DMS53 (cell line): ENCODE measurements at places on chromosomes 5 and 9.

GRCh38 chr5:76007904-76008303, 75.3 kb upstream of the SV2C start:
- peak; percentile 9 for DNase-seq

DNA sequence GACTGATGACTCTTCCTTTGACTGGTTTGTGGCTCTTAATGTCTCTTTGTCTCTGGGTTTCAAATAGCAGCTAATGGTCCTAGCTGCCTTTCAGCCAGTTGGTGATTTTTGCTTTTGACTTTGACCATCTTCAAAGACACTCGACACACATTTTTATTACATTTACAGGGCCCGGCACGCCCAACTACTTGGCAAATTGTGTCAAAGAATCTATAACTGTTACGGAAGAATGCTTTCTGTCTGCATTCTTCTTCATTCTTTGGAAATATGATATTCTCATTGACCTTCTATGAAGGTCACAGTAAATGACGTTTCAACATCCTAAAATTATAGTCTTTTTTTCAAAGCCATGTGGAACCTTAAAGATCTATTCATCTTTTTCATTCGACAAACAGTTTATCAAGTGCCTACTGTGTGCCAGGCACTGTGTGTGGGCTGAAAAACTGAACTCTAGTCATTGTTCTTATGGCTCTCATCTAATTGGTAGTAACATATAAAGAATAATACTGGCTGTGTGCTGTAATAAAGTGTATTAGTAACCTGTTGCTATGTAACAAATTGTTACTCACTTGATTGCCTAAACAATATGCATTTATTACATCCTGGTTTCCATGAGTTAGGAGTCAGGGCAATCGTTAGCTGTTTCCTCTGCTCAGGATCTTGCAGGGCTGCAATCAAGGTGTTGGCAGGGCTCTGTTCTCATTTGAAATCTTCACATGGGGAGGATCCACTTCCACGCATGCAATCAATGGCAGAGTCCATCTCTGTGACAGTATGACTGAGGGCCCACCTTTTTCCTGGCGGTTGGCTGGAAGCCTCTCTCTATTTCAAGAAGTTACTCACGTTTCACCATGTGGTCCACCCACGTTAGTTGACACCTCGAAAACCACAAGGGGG, 7.0 kb upstream of the WHRN start:
- DNase-seq: peak; percentile 7

DNA sequence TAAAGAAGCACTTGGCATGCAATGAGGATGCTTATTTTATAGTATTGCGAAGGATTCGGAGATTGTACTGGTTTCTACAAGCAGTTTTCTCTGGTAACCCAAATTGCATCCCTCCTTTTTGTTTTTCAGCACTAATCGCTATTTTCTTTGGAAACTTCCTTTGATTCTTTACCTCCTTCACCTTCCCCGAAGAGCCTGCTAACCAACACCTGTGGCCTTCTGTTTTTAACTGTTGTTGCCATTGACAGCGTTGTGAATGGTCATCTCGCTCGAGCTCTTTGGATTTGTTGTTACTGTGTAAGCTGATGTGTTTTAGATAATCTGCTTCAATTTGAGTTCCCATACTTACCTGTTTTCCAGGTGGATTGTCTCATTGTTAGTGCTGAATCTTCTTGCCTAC, 1.1 kb downstream of the CNOT6 start:
- DNase-seq: no peak

DNA sequence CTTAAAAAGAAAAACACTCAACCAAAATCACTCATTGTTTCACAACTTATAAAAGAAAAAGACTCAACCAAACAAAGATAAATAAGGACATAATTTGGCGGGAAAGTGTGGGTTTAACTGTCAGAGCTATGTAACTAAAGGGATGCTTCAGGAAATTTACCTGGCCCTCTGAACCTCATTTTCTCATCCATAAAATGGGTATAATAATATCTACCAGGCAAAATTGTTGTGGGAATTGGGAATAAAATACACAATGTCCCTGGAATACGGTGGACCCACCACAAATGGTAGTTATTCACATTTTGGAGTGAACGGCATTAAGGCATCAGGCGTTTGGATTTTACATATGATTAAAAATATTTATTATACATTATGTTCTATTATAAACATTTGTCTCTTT, 228.5 kb upstream of the ANKRD55 start:
- no peak for DNase-seq

- no peak for DNase-seq
These were observed 160.3 kb downstream of the HSD17B3 start for GRCh38 chr9:96141666-96142065.

- peak; percentile 98 for DNase-seq
These were observed at the start of the genes KYAT1 and LRRC8A for GRCh38 chr9:128881884-128882676. TSS of gene KYAT1 (minus strand) at chr9:128881950. CDS start at chr9:128845405, 36,545 bp downstream. TSS of gene LRRC8A (plus strand) at chr9:128882133. CDS start at chr9:128907165, 25,032 bp downstream.

- DNase-seq: no peak
These were observed 244.9 kb upstream of the IRX1 start for GRCh38 chr5:3350781-3351180.

DNA sequence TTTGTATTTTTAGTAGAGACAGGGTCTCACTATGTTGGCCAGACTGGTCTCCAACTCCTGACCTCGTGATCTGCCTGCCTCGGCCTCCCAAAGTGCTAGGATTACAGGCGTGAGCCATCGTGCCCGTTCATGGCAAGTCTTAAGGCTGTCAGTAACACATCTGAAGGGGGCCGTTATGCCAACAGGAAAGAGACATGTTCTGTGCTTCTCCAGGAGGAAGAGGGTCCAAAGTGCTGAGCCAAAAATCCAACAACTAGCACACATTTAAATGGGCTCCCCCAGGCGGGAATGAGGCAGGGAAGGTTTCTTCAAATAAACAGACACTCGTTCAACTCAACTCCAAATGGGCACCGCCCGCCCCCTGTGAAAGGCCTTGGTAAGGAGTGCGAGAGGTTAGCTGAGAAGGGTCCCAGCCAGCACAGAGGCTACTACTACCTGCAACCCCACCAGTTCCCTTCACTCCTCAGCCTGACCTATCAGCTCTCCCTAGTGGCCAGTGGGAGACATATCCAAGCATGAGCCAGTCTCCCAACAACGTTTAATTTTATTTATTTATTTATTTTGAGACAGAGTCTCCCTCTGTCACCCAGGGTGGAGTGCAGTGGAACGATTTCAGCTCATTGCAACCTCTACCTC, 84.1 kb upstream of the DMRT1 start:
- DNase-seq: peak; percentile 34

DNA sequence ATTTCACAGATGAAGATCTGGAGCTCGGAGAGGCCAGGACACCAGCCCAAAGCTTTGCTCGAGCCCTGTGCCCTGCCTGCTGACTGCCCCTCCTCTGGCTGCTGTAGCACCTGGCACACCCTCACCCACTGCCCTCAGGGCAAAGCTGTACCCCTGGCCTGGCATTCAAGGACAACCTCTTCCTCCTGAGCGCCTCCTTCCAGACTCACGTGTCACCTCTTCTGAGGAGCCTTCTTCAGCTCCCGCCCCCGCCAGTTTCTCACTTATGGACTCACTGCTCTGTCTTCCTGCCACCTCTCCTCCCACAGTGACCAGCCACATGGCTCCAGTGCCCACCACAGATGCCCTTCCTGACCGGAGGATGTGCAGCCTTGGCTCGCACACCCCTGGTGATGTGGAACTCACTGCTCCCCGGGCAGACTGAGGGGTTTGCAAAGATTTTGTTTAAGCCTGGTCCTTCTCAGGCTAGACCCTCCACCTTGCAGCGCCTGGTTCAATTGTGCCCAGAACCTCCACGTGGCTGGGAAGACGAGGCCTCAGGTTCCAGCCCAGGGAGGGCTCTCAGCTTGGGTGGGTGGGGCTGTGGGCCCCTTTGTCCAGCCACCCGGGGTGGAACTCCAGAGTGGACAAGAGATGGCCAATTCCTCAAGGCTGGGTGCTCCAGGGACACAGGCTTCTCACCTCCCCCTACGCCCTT, 46.6 kb upstream of the PHYKPL start:
- DNase-seq: no peak

- DNase-seq: no peak
These were observed 334.7 kb downstream of the FBXL7 start for GRCh38 chr5:15834596-15835245.

DNA sequence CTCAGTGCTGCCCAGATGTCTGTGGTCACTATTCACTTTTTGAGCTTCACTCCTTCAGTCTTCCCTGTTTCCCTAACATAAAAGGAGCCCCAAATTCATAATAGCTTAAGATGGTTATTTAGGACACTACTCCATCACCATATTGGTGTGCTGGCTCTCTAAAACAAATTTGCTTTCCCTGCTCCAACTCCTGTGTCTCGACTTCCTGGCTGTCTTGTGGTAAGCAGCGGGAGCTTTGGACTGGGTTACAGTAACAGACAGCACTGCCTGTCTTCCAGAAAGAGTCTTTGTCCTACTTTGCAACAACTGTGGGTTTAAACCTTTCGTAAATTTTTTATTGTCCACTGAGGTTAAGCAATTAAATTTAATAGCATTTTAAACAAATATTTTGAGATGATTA, 389.4 kb downstream of the CDH9 start:
- no peak for DNase-seq

DNA sequence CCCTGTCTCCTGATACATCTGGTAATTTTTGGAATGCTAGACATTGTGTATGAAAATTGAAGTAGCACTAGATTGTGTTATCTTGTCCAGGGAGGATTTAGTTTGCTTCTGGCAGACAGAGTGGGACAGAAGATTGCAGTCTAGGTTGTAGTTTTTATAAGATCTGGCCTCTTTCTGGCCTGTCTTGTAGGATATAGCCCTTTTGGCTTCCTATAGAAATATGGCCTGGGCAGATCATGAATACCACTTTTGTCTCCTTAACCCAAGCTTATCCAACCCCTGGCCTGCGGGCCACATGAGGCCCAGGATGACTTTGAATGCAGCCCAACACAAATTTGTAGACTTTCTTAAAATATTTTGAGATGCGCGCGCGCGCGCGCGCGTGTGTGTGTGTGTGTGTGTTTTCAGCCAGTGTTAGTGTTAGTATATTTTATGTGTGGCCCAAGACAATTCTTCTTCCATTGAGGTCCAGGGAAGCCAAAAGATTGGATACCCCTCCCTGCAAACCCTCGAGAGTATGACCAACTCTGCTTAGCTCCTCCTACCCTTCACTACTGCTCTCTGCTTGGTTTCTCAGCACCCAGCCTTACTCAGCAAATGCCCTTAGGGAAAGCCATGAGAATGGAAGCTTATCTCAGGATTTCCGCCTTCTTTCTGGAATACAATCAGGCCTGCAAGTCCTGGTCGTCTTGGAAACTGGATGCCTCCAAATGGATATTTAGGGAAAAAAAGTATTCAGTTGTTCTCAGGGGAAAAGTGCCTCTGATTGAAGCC, 26.5 kb downstream of the ANKRD33B start:
- no peak for DNase-seq

- DNase-seq: peak; percentile 73
These were observed 28.2 kb downstream of the MTRR start for GRCh38 chr5:7897014-7897600.

DNA sequence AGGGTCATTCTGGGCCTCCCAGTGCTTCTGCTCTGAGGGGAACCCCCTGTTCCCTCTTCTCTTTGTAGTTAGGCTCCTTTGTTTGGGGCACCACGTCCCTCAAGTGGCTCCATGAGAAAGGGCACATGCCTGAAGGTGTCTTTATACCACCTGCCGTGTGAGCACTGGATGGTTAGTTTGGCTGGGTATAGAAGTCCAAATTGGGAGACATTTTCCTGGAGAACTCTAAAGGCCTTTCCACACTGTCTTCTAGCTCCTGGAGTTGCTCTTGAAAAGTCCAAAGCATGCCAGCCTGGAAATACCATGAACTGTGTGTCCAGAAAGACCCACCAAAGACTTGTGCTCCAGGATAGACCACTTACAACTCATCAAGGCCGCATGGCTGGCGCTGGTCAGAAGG, 11.1 kb upstream of the CCDC187 start:
- no peak for DNase-seq

DNA sequence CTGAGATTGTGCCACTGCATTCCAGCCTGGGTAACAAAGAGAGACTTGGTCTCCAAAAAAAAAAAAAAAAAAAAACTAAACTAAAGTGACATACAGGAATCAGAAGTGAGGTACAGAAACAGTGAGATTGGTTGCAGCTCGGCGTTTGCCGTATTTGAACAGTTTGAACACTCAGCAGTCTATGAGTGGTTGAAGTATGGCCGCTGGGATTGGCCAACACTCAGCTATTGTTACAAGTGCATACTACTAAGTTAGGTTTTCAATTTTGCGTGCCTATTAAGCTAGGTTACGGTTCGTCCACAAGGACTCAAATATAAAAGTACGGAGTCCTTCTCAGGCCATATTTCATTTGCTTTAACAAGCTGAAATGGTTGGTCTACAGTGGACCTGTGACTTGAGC, 3.3 kb upstream of the TSC1 start:
- no peak for DNase-seq

GRCh38 chr5:44783634-44784315, 25.0 kb upstream of the MRPS30 start:
- no peak for DNase-seq

DNA sequence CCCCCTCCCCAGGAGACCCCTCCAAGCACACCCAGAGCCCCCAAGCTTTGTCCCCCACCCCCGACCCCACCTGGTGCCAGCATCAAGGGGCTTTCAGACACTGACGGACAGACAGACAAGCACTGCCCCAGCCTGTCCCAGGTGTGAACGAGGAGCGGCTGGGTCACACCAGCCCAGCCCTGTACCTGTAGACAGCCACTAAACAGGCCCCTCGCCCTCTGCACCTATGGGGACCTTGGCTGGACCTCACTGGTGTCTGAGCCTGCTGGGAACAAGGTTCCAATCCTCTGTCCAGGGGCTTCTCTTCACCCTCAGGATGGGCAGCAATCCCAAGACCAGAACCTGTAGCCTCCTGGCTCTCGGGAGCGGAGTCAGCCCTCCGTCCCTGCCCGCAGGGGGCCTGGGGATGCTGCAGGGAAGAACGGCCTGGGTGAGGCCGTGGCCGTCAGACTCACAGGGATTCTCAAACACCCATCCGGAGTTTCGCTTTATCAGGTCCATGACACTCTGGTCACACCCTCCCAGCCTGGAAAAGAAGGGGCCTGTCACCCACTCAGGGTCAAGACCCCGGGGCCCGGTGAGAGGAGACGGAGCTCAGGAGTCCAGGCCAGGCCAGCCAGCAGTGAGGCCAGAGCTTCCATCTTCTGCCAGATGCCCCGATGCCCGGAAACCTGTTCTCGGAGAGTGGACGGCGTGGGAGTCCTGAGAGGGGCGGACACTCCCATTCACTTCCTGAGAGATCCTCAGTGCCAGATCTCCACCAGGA, 2.8 kb downstream of the LCN6 start:
- DNase-seq: no peak

- DNase-seq: no peak
These were observed 18.3 kb upstream of the BTNL3 start for GRCh38 chr5:180970336-180970735.

DNA sequence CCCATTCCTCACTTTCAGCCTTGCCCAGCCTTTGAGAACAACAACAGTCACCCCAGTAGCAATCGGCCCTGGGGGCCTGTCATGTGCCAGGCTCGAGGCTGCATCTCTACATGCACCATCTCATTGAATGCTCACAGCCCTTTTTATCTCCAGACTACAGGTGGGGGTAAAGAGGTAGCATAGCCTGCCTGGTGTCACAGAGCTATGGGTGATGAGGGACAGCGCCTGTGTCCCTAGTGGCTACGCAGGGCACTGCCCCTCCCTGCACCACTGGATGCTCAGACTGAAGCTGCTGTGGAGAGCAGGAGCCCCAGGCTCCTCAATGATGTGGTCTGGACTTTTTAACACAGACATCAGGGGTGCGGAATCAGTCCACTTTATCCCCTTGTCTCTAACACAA, 2.8 kb downstream of the CAMK2A start:
- peak; percentile 84 for DNase-seq
